ENCODE measurements at places on chromosomes 13 and 19.

GRCh38 chr13:30719525-30719914 lies 15.8 kb upstream of the ALOX5AP start:
- no peak for DNase-seq

GRCh38 chr19:42424712-42425131 lies 2.5 kb downstream of the LIPE start:
- DNase-seq = no peak

DNA sequence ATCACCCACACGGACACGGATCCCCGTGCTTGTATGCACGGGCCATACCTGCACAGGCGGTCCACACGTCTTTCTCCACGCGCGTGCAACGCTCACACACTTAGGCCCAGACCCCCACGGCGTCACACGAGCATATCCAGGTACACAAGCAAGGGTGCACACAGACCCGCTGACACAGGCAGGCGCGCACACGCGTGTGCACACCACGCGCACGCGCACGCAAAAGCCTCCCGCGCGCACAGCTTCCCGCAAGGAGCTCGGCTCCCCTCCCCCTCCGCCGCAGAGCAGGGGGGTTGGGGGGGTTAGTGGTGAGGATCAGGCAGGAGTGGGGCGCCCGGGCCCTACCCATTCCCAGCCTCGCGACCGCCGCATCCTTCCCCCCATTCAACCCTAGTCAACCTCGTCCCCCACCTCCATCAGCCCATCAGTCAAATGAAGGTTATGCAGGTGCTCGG lies 407 bp downstream of the RAB3A start:
- no peak for DNase-seq

GRCh38 chr19:45275370-45275971 lies 24.4 kb downstream of the MARK4 start:
- DNase-seq = no peak

Measured in stimulated activated CD4-positive, alpha-beta T cell treated with anti-CD3 and anti-CD28 coated beads, Interleukin-15, amount 100 ng/mL, for 1 hour (primary cell).